CD4-positive, alpha-beta T cell treated with Interferon gamma for 1 hour (primary cell): ENCODE measurements at places on chromosomes 5 and 9.

DNA sequence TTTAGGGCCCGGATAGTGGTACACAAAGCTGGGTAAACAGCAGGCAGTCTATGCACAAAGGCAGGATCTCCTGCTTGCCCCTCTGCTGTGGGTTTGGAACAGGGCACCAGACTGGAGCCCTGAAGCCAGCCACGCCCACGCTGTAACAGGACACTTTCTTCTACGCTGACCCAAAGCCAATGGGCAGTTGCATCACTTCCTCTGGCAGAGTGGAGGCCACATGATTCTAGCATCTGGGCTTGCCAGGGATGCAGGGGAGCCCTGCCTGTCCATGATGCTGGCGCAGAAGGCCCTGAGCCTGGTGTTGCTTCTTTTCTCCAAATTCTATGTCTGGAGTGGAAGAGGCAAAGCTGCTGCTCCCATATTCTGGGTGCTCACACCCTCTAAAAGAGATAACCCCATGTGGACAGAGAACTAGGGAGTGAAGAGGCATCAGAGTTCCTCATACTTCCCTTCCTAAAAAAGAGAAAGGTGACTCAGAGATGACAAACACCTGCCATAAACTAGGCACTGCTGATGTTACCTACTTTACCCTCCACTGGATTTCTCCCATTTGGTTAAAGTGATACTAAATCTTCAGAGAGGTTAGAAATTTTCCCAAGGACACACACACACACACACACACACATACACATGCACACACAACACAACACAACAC is 260.3 kb upstream of the KLF4 start:
- peak; percentile 56 for DNase-seq

DNA sequence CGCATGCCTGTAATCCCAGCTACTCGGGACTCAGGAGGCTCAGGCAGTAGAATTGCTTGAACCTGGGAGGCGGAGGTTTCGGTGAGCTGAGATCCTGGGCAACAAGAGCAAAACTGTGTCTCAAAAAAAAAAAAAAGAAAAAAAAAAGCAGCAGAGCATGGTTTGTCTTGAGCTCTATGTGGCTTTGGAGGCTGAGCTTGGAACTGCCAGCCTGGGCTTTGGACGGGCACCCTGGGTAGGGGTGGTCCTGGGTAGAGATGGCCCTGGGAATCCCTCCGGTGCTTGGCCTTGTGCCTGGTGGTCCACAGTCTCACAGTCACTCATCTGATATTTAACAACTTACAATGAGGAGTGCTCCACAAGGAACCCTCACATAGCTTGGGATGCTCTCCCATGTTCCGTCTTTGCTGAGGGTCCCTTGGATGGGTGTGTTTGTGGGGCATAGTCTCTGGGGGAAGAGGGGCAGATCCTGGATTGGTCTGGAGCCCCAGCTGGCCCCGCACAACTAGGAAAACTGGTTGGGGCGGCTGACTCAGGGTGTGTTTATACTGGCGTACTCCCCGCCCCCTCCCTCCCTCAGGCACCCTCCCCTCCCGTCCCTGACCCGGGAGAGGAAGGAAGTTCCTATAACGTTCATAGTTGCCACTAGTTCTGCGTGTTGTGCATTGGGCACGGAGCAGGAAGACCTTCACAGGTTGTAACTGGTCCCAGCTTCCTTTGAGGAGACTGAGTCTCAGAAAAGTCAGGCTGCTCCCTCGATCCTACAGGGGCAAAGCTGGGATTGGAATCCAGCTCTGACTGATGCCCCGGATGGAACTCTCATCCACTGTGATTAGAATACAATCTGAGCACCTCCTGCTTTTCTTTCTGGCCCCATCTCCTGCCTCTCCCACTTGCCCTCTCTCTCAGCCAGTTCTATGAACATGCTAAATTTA is 11.2 kb downstream of the IER5L start:
- peak; percentile 4 for DNase-seq

- DNase-seq = no peak
Observed at GRCh38 chr9:87854580-87854955, 28.1 kb upstream of the SPATA31E1 start.

DNA sequence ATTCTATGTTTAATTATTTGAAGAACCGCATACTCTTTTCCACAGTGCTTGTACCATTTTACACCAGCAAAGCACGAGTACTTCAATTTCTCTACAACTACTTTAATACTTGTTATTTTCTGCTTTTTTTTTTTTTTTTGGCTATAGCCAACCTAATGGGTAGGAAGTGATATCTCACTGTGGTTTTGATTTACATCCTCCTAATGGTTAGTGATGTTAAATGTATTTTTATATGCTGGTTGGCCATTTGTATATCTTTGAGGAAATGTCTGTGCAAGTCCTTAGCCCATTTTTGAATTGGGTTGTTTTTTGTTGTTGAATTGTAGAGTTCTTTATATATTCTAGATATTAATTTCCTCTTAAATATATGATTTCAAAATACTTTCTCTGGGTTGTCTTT is 22.6 kb downstream of the OGN start:
- no peak for DNase-seq

DNA sequence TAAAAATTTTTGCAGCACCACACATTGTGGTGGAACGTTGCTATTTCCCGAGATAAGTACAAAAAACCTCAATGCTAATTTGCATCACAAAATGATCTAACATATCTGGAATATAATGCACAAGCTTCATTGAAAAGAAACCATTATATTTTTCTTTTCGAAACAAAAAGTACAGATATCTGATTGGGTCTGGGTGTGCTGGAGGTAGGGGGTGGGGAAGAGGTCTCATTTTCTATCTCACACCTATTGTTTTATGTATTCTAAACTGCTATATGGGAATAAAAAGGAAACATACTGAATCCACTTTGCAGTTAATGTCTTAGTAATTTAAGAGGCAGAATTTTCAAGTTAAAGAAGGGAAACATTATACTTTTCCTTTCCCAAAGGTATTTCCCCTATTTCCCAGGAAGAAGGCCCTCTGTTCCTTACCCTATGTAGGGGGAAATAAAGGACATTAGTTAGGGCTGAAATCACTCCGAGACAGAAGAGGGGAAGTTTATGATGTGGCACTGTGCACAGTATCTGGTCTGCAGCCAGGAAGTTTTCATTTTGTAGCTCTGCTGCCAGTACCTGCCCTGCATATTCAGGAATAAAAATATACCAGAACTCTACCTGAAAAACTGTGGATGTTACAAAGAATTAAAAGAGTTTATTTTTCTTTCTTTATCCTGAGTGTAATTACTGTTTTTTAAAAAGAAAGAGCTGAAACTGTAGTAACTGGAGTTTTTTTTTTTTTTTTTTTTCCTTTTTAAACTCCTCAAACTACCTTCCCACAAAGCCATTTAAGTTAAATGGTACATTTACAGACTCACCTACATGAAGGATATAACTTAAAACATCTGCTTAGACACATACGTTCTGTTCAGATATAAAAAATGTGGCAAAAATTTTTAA is 7.4 kb downstream of the MEF2C start:
- DNase-seq = no peak

DNA sequence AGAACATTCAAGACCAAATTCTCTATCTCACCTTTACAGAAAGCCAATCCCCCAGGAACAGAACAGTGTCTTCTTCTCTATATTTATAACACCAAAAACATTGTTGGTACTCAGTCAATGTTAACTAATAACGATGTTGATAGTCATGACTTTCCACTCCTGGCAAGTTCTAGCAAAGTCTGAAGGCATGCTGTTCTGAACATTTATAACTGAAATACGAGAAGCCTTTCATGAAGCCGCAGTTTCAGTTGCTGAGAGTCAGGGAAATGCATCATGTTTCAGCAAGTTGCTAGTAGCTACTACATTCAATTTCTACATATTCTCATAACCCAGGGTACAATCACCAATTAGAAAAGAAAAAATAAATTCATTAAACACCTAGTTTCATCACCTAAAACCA is 301.4 kb downstream of the PDE4D start:
- no peak for DNase-seq

DNA sequence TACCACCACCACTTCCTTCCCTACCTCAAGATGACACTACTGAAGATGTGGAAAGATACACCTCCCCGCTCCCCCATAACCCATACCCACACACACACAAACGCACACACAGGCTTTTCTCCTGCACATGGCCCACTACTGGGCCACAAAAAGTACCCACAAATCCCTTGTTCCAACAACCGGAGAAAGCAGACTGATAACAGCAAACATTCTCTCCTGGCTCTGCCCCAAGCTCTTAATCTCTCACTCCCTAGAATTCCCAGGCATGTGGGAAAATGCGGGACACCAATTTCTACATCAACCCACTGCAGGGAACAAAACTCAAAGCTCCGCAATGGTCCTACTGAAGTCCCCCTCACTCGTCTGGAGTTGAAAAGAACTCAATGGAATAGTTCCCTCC is 611.0 kb upstream of the KLF4 start:
- no peak for DNase-seq

- no peak for DNase-seq
Observed at GRCh38 chr9:37719526-37719925, 34.1 kb upstream of the TRMT10B start.

GRCh38 chr5:87300744-87301143 is 33.1 kb downstream of the RASA1 start:
- DNase-seq = peak; percentile 14

DNA sequence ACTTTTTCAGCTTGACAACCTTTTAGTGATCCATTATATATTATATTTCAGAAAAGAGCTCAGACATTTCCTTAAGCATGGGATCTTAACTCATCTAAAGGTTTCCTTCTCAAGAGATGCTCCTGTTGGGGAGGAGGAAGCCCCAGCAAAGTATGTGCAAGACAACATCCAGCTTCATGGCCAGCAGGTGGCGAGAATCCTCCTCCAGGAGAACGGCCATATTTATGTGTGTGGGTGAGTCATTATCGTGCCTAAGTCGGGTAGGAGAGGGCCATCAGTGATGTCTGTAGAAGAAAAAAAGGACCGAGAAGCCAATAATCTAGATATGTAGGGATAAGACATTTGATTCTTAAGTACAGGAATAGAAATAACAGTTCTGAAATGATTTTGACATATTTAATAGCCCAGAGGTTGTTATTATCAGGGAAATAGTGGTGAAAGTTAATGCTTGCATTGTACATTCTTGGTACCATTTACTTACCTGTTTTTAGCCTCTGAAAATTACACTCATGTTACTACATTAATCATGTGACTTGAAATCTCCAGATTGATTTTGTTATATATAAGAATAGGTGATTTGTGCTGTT is 28.2 kb downstream of the MTRR start:
- no peak for DNase-seq

DNA sequence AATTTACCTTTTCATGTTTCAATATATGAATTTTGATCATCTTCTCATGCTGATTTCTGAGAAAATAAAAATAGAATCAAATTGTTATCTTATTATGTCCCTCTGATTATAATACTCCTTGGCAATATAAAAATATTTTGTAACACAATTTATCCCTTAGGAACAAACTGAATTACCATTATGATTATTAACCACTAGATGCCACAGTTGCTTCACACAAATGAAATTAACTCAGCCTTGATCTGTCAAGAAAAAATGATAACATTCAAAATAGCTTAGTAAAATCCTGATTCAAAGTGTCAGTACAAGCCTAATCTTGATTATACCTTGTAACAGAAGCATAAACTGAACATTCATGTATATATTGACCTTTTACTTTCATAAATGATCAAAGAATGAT is 4.8 kb upstream of the CHSY3 start:
- DNase-seq = no peak

- no peak for DNase-seq
Observed at GRCh38 chr5:156322666-156323065, 4.3 kb upstream of the SGCD start.

- DNase-seq = no peak
Observed at GRCh38 chr5:103256178-103256577, 2.4 kb upstream of the MACIR start.

DNA sequence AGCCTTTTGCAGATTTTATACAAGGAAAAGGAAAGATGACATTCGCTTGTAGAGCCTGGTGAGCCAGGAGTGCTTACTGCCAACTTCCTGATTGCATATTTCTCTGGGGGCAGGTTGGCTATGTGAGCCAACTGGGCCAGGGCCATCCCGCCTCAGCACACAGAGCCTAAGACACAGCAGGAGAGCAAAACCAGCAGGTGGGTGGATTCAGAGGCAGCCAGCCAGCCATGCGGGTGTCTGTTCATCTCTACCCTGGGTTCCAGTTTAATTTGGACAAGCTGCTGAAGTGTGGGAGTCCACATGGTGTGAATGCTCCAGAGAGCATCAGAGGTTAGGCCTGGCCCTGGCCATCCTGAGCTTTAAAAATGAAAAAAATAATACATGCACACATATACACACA is 291.4 kb downstream of the ARHGEF28 start:
- DNase-seq = no peak

DNA sequence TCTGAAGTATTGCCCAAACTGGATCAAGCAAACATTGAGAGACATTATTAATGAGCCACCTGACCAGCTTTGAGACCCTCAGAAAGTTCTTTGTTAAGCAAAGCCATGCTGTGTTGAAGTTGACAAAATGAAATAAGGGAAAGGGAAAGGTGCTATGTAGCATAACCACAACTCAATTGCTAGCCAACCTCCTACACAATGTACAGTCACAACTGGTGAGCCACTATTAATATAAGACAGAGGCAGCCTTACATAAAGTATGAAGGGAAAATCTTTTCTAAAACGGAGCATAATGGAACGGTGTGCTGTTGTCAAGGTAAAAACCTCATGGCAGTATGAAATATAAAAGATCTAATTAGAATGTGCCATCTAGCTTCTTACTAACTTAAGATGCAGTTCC is 375.8 kb upstream of the ST8SIA4 start:
- DNase-seq = no peak

DNA sequence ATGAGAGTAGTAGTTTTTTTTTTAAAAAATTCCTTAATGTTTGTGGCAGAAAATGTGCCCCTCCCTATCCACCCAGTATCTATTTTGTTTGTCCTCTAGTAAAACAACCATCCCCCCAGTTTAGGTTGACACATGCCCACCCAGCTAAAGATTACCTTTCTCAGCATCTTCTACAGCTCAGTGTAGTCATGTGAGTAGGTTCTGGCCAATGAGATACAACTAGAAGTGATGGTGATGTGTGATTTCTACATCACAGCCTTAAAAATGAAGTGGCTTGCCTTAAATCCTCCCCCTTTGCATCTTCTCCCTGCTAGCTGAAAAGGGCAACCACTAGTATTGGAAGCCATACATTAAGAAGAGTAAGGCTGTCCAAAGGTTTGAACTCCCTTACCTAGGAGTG is 14.9 kb downstream of the CHD1 start:
- DNase-seq = no peak

- no peak for DNase-seq
Observed at GRCh38 chr9:70081120-70081495, 37.5 kb downstream of the MAMDC2 start.

GRCh38 chr9:137564817-137565411 is 13.2 kb downstream of the MRPL41 start:
- no peak for DNase-seq

GRCh38 chr9:78144663-78145377 is 91.1 kb upstream of the CEP78 start:
- DNase-seq = no peak
